ENCODE measurements at places on chromosomes 7 and 10. TPM values are rescaled to one million over a fixed set of nuclear protein-coding genes. Genes with fewer than 3 reads are reported as not detected.

The ZNF12 gene
- total RNA-seq: 6.4 TPM

The SNCG gene
- 1.3 TPM for total RNA-seq

The PNLIPRP2 gene
- not detected for total RNA-seq

The HMX3 gene
- total RNA-seq: not detected

The ATAD1 gene
- total RNA-seq: 27.8 TPM

The MTPN gene
- total RNA-seq: 120 TPM

The DPYSL4 gene
- total RNA-seq: 0.94 TPM

The SLC26A5 gene
- not detected for total RNA-seq

The PLEKHA1 gene
- 34.0 TPM for total RNA-seq

The NEUROD6 gene
- not detected for total RNA-seq

The CHAT gene
- total RNA-seq: not detected

The NMT2 gene
- 18.4 TPM for total RNA-seq

The GIMAP2 gene
- total RNA-seq: 0.94 TPM

Measured in hair follicular keratinocyte (primary cell).